ENCODE measurements at places on chromosomes 3 and 15.

DNA sequence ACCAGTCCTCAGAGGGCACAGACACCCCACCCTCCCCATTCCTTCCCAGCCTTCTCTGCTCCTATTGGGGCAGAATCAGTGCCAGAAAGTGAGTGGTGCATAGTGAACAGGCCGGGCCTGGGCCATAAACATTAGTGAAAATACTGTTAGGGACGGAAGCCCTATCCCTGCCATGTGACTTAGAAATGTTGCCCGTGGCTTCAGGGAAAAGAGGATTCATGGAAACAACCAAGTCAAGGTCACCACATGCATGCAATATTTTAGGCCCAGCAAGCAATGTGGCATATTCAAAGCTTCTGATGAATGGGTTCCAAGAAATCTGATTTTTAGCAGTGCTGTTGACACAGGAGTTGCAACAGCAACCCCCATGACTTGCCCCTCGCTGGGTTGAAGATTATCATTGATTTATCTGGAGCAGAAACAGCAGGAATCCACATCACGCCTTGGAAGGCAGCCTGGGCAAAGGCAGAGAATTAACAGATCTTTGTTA is 52.3 kb downstream of the CCNL1 start:
- DNase-seq: no peak

GRCh38 chr3:69033470-69033869 is 18.7 kb downstream of the TMF1 start:
- no peak for DNase-seq

DNA sequence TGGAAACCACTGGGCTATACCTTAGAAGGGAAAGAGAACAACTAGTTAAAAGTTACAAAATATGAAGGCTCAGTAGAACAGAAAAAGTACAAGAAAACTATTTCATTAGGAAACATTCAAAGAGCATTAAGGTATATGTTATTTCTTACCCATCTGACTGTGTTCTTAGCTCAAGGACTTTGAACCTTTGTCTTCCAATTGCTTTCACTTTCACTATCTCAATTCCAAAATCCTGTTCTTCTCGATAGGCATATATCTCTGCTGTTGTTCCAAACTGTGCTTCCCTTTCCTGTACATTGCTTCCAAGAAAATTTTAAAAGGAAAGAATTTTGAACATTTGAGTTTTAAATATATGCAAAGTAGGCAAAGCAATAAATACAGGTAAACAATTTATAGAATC is 6.9 kb downstream of the CRBN start:
- DNase-seq: no peak

DNA sequence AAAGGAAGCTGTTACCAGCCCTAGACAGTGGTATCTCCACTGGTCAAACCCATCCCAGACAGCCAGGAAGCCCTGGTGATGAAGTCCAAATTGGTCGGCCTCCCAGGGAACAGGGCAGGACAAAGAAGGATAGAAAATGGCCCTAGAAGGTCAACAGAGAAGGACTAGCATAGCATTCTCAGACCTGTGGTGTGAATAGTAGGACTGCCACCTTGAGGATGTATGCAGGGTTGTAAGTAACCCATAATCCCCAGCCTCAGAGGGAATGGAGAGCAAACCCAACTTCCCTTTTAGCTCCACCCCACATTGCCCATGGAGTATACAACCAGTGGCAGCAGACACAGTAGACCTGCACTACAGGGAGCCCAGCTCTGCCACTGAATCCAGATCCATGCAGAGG is 68.6 kb upstream of the EIF1B start:
- DNase-seq: no peak

DNA sequence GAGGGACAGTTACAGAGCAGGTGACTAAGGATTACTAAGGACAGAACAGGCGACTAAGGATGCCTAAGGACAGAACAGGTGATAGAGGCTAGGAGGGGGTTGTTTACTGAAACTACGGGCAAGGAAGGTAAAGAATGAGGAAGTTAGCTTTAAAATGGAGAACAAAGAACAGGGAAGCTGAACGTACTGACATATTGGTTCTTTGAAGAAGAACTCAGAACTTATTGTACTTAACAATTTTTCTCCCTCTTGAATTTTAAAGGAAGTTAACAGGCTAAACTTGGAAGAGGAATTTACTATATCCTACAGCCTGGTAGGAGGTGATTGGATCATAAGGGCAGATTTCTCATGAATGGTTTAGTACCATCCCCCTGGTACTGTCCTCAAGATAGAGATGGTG is 290.2 kb downstream of the SHQ1 start:
- no peak for DNase-seq

- DNase-seq: no peak
Measured at GRCh38 chr3:127110982-127111693, 81.8 kb upstream of the PRR23E start.

DNA sequence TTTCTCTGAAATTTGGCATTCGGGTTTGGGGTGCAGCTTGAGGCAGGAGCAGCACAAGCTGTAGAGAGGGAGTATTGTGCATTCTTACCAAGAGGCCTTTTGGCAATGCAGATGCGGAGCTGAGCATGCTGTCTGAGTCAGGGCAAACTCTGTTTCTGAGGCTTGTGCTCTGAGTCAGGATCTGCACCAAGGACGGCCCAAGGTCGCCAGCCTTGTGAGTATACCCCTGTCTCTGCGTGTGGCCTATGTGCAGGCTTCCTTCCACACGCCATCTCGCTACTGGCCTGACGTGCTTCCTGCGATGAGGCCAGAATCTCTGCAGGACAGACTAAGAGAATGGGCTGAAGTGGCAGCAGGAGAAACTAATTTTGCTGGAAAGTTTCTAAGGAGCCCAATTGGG is 83.8 kb upstream of the ROPN1 start:
- no peak for DNase-seq

DNA sequence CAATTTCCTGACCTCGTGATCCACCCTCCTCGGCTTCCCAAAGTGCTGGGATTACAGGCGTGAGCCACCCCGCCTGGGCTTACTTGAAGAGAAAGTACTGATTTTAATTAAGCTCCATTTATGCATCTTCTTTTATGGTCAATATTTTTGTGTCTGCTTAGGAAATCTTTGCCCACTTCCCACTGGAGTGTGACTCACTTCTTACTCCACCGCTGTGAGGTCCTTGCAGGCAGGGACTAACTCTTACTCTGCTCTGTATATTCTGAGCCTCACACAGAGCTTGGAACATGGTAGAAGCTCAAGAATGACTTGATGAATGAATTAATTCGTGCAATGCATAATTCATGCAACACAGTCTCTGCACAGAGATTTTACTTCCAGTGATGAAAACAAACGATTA is 2.9 kb upstream of the TM4SF19 start:
- DNase-seq: no peak

- no peak for DNase-seq
Measured at GRCh38 chr3:183485093-183485492, 56.7 kb upstream of the MCF2L2 start.

GRCh38 chr3:38565339-38566214 is 69.4 kb downstream of the EXOG start:
- no peak for DNase-seq

DNA sequence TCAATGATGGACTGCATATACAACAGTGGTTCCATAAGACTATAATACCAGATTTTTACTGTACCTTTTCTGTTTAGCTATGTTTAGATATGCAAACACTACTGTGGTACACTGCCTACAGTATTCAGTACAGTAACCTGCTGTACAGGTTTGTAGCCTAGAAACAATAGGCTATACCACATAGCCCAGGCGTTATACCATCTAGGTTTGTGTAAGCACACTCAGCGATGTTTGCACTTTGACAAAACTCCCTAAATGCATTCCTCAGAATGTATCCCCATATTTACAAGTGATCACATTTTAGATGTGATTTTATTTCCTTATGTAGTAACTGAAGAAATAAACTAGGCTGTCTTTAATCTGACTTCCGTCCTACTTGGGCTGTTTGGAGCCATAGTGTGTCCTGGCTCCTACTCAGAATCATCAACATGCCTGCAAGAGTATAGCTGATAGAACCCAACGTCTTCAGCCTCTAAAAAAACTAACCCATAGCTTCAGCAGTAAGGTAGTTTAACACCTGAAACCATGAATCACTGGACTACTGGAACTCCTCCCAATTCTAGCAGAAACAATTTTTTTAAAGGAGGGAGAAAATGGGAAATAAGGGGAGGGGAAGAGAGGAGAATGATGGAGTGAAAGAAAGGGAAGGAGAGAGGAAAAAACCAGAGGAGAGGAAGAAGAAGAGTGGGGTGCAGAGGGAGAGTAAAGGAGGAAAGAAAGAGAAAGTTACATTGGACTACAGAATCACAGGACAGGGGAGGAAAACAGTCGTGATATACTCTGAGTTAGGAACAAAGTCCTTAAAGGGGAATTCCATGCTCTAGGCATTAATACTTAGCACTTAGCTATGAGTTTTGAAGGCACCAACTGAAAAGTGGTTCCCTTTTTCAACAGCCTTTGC is 67.7 kb upstream of the PLXND1 start:
- DNase-seq: no peak

GRCh38 chr3:43503067-43503728 is 118.6 kb downstream of the ANO10 start:
- DNase-seq: no peak

- no peak for DNase-seq
Measured at GRCh38 chr15:62186578-62186977, 21.5 kb upstream of the C2CD4B start.

GRCh38 chr3:95711789-95712188 is 1102.6 kb upstream of the EPHA6 start:
- no peak for DNase-seq

- DNase-seq: no peak
Measured at GRCh38 chr15:41987925-41988275, 15.5 kb upstream of the EHD4 start.

GRCh38 chr3:152703245-152703890 is 131.6 kb upstream of the P2RY1 start:
- no peak for DNase-seq

GRCh38 chr3:48299746-48300712 is 33.4 kb downstream of the SPINK8 start:
- DNase-seq: no peak

DNA sequence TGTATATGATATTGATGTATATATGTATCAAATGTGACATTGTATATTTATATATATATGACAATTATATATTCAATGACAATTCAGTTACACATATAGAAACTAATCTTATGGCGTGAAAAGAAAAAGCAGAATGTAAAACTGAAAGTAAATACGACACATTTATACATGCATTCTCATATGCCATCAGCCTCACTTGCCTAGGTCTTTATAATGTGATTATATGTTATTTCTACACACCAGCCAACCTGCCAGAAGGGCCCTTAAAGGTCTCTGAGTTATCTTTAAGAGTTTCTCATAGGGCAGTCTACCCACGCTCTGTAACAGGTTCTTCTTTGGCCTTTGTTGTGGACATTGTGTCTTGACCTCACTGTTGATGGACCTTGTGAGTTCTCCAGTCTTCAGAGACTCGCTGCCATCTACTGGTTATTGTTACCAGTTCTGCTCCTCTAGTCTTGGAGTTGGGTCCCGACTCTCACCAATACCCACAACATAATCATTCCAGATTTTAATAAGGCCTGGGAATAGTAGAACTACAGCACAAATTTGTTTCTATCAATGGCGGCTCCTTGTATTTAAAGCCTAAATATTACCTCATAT is 371.5 kb upstream of the GOLIM4 start:
- peak; percentile 4 for DNase-seq

DNA sequence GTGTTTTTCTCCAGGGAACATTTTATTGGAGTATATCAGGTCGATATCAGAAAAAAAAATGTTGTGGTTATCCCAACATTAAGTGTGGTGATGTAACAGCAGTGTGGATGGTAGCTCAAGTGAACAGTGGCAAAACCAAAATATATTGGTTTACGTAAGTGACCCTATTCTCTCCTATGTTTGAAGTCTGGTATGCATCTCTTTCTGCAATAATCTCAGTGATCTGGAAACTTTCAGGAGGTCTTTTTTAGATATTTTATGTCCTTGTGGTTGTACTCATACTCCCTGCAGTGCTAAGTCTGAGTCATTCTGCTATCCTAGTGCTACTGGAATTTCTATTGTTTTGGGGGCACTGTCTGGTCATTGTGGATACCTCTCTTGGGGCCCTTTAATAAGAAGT is 137.9 kb downstream of the SNRPN start:
- DNase-seq: no peak

- no peak for DNase-seq
Measured at GRCh38 chr3:13316603-13317002, 103.5 kb downstream of the NUP210 start.

DNA sequence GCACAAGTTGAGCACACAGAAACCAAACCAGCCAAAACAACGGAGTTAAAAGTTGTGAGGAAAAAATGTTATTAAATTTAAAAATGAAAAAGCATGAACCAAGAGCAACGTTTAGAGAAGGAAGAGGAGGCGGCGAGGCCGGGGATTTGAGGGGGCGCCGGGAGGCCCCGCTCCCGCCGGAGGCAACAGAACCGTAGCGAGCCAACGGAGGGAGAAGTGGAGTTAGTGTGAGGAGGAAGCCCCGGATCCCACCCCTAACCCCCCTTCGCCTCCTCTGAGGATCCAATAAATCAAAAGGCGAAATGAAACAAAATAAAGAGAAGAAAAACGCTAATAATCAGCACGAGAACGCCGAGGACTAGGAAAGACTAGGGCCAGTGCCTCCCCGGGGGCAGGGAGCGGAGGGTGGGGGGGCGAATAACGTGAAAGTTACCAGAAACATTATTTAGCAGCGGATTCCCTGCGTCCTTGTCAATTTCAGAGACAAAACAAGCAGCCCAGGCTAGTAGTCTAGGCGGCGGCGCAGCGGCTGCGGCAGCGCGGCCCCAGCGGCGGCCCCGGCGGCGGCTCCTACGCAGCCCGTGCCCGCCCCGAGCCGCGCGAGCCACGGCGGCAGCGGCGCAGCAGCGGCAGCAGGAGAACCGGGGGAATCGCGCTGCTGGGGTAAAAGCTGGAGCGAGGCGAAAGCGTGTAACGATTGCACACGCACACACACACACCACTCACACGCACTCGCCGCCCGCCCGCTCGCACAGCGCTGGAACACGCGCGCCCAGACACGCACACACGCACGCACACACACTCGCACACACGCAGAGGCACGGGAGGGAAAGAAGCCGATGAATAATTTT is 1.7 kb downstream of the MEIS2 start:
- DNase-seq: no peak

GRCh38 chr3:182521339-182521738 is 272.0 kb upstream of the ATP11B start:
- no peak for DNase-seq

DNA sequence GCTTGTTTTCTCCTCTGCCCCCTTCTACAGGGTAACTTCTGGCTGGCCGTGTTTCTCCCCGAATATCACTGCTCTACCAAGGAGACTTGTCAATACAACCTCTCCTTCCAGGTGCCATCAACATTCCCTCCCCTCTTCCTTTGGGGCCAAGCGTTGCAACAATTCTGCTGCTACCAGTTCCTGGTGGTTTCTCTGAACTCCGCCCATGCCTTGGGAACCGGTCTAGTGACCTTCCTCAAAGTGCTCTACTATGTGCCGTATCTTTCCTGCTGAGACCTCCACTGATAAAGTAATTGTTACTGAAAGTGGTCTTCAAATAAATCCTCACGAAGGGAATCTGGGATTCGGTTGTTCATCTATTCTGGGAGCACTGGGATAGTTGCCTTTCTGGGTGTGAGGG is 26.2 kb downstream of the PCSK6 start:
- no peak for DNase-seq
